ENCODE measurements at places on chromosomes 13 and 19. TPM values are rescaled to one million over a fixed set of nuclear protein-coding genes. Genes with fewer than 3 reads are reported as not detected.
A peak's percentile ranks its signal among the peaks of the same experiment; 100 is the strongest.

Gene CYP2A7
- not detected for total RNA-seq

Gene AMER2
- total RNA-seq: 1.3 TPM

DNA sequence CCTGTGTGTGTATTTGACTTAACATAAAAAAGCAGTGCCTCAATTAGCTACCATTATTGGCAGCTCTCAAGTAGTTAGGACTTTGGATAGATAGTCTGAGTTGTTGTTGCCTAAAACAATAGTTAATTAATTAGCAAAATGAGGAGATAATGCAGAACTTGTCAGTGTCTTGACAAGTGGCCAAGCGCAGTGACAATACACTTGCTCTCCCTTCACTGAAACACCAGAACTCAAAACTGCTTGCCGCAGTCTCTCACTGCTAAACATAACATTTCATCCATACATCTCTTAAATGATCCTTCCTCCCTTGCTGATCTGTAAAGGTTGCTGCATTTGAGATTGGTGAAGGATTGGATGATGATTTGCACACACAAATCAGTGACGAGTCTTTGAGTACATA lies 61.7 kb downstream of the ARHGAP35 start:
- DNase-seq: no peak

GRCh38 chr13:48624016-48624415 lies 29.7 kb upstream of the CYSLTR2 start:
- DNase-seq: no peak

GRCh38 chr13:106507560-106508274 lies 27.7 kb downstream of the EFNB2 start:
- DNase-seq: no peak

Gene LRRC63
- total RNA-seq: 1.2 TPM

DNA sequence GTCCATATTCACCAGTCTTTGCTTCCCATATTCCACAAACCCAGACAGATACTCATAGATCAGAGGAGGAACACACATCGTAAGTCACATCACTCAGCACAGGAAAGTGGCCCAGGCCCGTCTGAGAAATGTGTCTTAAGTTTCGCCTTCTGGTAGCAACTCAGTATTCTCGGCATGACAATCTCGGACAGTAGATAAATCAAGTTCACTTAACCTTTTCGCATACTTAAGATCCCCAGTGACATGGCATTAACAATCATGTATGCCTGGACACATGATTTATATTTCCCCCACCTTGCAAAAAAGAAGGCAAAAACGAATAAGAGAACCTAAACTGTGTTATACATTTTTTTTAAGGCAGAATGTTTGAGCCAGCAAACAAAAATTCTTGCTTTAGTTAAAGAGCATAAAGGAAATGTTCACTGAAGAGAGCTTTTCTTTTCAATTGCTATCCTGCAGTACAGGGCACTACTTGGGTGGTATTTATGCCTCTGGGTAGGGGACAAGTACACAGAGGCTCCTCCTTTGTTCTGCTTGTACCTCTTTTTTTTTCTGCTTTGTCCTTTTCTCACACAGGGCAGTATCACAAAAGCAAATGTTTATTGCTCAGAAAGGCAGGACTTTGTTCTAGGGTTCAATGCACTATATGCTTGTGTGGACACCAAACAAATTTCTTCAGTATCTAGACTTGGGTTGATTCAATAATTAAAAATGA lies 360.6 kb downstream of the TDRD3 start:
- DNase-seq: no peak

DNA sequence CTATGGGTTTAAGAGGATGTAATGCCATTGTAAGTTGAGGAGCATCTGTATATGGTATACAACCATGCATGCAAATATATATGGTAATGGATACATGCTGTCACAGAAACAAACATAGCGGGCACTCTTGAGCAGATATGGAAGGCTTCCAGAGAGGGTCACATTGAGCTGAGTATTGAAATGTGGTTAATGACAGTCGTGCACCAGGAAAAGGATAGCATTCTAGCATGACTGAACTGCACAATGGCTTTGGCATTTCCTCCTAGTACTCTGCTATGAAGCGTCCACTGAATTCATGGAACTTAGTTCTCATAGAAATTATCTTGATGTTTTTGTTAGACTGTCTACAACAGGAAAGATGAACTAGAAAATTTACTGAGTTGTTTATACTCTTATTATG lies 25.2 kb downstream of the DGKH start:
- DNase-seq: no peak

Gene SCN1B
- 1.6 TPM for total RNA-seq

- no peak for DNase-seq
Measured at GRCh38 chr19:14066134-14066533, 4.3 kb upstream of the PALM3 start.

Gene TIMM13
- 17.5 TPM for total RNA-seq

Gene MCEMP1
- 0.26 TPM for total RNA-seq

Gene PEAK3
- not detected for total RNA-seq

Gene ZNF793
- 16.8 TPM for total RNA-seq

DNA sequence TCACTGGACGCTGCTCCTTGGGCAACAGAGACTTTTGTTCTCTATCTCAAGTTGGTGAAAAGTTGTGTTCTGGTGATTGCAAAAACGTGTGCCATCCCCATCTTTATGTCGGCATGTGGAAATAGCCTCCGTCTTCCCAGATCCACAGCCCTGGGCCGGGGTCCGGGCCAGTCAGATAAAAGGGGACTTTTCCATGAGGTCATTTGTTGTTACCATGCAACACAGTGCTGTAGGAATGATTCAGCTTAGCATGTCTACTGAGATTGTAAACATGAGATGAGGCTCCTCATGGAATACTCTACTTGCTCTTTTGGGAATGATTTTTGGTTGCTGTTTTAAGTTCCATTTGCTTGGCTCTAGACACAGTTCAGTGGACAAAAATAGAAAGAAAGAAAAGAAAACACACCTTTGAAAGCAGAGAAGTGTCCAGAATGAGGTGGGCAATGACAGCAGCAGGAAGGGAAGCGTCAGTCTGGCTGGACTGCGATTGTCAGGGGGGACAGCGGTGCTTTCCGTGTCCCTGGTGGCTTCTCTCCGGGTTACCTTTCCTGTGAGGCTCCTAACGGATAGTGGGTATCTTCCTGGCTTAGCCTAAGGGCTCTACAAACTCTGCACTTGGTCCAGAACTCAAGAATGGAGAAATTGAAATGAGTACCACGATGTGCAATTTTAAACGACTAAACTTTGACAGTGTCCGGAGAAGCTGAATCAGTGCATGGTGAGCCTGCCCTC lies 91.6 kb downstream of the TEX29 start:
- no peak for DNase-seq

DNA sequence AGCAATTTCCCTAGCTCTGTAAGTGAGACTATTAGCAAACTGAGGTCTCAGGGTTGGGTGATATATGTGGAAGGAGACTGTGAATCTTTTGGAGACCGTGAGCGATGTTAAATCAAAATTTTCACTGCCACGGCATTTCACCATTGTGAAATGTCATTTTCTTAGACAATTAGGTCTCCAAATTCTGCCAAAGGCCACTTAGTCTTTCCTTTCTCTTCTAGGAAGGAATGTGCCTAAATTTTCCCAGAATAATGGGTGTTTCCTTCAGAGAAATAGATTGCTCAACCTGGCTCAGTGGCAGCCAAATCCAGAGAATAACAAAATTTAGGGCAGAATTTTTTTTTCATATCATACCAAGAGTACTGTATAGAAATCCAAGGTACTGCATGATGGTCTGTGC lies 64.5 kb upstream of the SCEL start:
- no peak for DNase-seq

GRCh38 chr19:14471436-14472187 lies 3.5 kb downstream of the PTGER1 start:
- DNase-seq: no peak

DNA sequence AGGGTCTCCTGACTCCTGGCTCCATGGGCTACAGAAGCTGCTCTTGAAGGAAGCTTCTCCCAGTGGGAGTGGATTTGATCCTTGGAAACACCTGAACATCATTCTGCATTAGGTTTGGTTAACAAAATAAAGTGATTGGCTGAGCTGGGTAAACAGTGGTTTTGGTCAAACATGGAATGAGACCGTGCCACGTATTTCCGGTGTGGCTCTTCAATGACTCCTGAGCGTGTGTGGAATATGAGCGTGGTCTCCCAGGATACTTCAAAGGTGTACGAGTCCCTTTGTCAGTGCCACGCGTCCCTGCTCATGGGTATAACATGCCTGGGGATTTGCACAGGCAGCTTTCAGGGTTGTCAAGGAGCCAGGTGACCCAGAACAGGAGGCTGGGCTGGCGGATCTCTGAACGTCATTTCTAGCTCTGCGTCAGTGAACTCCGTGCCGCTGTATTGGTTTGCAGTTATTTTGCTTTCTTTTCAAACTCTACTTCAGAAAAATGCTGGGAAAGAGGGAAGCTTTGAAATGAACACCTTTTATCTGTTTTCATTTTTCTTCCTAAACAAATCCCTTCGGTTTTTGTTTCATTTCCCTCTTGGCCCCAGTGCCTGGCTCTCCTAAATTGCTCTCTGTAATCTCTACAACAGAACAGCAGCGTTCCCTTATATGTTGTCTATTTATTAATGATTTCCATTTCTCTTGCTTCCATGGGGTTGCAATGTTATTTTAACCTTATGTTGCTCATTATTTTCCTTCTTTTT lies 26.3 kb upstream of the GJB6 start:
- no peak for DNase-seq

DNA sequence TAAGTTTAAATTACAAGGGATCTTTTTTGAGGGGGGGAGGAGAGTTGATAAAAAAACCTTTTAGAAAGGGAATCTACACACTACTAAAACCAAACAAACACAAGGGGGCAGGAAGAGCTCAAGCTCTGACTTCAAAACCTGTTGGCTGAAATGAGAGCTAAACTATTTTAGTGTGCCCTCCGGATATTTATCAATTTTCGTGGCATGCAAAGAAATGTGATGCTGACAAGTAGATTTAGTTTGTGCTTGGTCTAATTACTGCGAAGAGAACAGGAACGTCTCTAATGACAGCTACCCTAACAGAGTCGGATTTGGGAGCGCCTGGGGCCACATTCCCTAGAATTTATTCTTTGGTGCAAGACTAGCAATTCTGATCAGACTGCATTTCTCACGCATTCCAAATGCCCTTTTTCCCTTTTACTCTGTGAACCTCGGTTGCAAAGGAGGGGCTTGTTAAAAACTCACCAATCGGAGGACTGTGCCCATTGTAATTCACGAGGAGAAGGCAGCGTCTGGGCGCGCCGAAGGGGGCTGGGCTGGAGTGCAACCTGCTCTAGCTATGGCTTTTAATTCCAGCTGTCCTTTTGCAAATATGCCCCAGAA lies 802 bp upstream of the FREM2 start:
- DNase-seq: peak; percentile 31

GRCh38 chr13:67520886-67521285 lies 290.8 kb upstream of the PCDH9 start:
- DNase-seq: no peak

DNA sequence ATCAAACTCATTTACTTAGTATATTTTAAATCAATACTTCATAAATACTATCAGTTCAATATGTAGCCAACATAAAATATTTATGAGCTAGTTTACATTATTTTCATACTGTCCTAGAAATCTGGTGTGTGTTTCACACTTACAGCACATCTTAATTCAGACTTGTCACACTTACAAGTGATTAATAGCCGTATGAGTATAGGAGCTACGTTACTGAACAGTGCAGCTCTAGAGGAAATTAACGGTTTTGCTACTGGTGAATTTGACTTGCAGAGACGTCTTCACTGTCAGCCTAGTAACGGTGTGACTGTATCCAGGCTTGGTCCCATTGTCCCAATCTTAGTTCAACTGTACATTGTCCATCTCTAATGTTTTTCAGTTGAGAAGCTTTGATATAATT lies 33.7 kb upstream of the POSTN start:
- no peak for DNase-seq

Gene NCCRP1
- 1.1 TPM for total RNA-seq

All from urinary bladder (tissue), 4 donors.